ENCODE measurements at places on chromosomes 7 and 10.

- DNase-seq, result no peak
These were observed 3.8 kb upstream of the PDCD4 start for GRCh38 chr10:110867807-110868465.

DNA sequence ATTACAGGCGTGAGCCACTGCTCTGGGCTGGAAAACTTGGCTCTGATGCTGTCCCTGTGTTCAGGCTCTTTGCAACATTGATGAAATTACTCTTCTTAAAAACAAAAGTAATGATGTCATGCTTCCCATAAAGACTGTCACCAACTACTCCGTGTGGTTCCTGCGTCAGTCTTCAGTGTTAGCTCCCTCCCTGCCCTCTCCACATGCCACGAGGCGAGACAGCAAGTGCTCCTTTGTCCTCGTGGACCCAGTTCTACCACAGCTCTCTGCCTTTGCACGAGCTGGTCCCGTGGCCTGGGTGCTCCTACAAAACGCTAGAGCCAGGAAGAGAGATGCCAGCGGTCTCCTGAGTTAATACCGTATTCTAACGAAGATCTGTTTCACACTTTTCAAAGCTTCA lies 194.5 kb downstream of the SDK1 start:
- DNase-seq, result no peak

DNA sequence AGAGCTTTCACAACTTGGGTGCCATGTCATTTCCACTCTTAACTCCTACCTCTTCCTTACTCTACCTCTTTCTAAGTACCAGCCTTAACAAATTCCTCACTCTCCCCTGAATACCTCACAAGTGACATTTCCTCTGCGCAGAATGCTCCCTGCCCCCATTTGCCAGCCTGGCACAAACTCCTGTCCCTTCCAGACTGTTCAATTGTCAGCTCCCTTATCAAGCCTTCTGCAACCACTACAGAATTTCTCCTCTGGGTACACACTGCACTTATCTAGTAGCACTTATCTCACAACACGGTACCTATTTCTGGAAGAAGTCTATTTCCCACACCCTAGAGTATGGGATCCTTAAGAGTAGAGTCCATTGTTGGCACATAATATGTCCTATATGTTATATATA lies 39.1 kb upstream of the ANAPC16 start:
- no peak for DNase-seq

DNA sequence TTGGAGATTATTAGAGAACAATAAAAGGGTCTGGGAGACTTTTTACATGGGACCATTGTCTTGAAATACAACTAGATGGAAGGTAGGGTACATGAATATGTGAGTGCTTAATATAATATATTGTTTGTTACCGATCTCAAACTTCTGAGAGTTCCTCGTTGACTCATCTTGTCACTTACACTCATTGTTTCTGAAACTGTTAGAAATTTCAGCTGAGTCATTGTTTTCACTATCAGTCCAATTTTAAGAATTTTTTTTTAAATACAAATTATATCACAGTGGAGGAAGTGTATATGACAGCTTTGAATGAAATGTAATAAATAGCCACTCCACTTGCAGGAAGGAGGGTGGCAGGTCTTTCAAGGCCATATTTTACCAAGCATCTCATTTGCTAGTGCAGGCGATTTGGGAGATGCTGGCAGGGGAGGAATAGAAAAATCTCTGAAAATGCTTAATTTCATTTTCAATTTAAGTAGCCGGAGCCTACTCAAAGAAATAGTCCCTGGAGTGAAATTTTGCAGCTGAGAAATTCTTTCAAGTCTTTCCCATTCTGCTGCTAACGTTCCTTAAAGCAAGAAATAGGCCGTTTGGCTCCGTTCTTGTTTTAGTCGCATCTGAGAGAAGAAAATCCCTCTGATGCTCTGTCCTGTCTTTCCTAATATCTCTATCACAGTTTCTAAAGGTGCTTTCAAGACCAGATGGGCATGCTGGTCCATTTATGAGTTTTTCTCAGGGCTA lies 1404.2 kb upstream of the CELF2 start:
- DNase-seq, result no peak

- DNase-seq, result no peak
These were observed 435.6 kb upstream of the C7orf33 start for GRCh38 chr7:148155000-148155399.

GRCh38 chr10:87634311-87634710 lies 25.4 kb upstream of the PAPSS2 start:
- no peak for DNase-seq

DNA sequence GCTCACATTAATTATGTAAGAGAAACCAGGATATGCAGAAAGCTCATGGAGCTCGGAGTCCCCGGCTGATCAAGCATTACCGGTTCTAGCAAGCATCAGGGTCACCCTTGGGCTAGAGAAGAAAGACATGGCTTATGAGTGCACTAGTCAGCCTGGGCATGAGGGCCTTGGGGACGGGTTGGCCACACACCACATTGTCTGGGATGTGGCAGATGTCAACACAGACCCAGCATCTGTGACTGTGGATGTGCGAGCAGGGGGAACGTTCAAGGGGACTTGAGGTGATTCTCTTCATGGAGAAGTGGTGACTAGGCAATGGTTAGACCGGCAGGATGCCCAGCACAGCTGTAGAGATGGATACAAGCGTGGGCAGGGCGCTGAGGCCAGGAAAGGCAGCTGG lies 13.7 kb downstream of the ZMIZ2 start:
- DNase-seq, result no peak

GRCh38 chr7:7443806-7444350 lies 91.8 kb downstream of the COL28A1 start:
- no peak for DNase-seq

GRCh38 chr10:23331567-23332301 lies 12.9 kb downstream of the C10orf67 start:
- DNase-seq, result no peak

GRCh38 chr7:64630496-64630895 lies 35.4 kb upstream of the ZNF107 start:
- DNase-seq, result no peak

Data from neural crest cell (in vitro differentiated cells).